Ascending aorta (tissue), 2 donors: ENCODE measurements at places on chromosomes 7 and 10.

DNA sequence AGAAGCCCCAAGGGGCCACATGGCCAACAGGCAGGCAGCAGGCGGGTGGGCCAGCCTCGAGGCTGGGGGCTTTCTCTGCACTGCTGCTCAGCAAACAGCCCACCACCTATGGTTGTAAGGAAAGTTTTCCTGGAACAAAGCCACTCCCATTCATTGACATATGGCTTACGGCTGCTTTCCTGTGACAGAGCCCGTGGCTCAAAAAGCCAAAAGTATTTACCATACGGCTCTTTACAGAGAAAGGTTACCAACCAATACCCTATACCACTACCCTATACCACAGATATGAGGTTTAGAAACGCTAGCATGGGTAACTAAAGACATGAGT is 152.7 kb downstream of the MAD1L1 start:
- no peak for DNase-seq

DNA sequence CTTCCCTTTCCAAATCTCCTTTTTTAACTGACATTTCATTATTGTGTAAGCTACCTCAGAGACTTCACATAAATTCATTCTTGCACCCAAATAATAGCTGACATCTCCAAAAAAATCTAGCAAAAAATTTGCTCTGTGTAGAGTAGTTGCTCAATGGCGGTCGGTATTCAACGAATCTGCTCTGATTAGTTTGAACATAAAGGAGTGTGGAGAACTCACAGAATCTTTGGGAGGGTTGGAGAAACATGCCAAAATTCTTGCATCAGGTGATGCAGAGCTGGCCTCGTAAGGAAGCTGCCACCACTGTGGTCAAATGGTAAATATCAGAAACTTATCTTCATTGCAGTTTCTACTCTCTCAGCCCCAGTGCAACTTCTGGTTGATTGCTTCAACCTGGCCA is 201.2 kb upstream of the MDFIC start:
- DNase-seq, result no peak

GRCh38 chr10:36441557-36441956 is 683.8 kb upstream of the ANKRD30A start:
- DNase-seq, result no peak

- DNase-seq, result no peak
Observed at GRCh38 chr10:53786236-53786900, 1013.8 kb upstream of the MBL2 start.

- no peak for DNase-seq
Observed at GRCh38 chr10:126157189-126157588, 231.1 kb downstream of the ADAM12 start.

DNA sequence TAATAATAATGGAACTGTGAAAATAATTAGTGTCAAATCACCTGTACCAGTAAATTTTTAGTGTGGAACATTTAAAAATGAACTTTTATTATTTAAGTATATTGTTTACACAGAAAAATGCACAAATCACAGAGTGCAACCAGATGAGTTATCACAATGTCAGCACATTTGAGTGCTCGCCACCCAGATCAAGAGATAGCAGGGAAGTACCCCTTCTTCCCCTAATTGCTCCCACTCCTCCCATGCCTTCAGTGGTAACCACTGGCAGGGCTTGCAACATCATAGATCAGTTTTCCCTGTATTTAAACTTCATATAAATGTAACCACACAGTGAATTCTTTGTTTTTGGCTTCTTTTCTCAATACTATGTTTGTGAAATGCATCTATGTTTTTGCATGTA is 7.8 kb upstream of the GPR141 start:
- DNase-seq, result no peak

- no peak for DNase-seq
Observed at GRCh38 chr7:997404-998395, 14.7 kb downstream of the CYP2W1 start.

DNA sequence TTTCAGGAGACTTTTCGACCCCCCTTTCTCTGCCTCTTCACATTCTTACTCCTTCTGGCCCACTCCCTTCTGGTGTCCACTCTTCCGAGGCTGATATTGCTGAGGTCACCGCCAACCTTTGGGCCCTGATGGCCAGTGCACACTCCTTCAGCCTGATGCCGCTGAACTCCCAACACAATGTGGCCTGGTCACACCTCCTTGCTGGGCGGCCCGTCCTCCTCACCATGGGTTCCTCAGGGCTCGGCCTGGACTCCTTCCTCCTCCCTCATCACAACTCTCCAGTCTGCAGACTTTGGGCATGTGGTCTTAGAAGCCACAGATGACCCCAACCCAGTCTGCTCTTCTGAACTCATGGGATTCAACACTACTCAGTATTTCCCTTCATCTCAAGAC is 583.0 kb upstream of the MGMT start:
- no peak for DNase-seq

DNA sequence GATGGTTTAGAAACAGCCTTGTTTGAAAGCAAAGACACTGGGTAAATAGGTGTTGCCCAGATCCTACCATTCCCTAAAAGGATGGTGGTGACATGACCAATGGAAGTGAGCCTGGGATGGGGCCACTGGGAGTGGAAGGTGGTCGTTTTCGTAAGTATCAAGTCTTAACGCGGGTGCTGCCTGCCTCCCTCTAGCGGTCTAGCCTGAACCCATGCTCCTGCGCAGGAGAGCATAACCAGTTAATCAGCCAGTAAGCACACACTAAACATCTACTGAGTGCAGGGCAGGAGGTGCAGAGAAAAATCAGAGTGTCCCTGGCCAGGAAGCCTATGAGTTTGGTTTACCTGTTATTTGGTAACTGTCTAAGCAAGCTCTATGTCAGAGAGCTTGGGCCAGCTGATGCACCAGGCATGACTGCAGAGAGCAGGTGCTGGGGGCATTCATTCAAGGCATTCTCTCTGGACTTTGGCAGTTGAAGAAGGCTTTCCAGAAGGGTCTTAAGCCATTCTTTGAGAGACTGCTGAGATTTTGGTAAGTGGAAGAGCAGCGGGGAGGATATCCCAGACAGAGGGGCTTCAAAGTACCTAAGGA is 930 bp downstream of the GARIN1A start:
- DNase-seq, result no peak

DNA sequence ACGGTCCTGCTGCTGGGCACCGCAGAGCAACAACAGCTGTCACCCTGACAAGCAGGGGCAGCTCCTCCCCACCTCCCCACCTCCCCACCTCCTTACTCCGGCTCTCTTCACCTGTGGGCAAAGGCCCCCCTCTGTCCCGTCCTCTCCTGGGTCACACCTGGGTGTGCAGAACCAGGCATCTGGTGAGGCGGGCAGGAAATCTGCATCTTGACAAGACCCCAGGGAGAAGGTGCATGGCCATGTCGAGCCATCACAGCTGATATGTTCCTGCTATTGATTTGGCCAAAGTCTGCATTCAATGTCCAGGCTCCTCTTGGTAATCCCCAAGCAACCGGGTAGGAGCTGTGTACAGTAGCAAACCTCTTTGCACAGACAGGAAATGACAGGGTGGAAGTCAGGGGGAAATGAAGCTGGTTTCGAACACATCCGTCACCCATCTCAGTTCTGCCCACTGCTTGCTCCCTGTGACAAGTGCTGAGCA is 554.2 kb downstream of the DNAJB6 start:
- no peak for DNase-seq

DNA sequence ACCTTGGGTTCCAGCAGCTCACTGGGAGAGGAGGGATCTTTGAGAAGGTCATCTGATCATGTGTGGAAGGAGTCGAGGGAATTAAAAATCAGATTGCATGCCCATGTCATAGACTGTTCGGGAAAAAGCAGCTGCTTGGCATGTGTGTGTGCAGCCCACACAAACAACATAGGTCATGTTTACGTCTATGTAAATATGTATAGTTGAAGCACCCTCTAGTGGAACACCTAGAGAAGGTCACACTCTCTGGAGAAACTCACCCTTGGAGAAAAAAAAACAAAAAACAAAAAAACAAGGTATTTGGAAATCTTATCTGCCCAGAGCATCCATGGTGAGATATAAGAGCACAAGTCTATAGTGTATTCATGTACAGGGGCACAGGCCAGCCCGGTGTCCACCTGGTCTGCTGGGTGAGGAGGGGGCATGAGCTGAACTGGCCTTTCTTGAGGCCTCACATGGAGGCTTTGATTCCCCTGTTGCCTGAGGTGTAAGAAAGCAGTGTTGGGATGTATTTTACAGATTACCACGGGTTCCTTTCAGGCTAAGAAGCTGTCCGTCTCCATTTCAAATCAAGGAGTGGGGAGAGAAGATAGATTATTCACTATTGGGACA is 98.0 kb downstream of the NPY start:
- DNase-seq, result no peak

DNA sequence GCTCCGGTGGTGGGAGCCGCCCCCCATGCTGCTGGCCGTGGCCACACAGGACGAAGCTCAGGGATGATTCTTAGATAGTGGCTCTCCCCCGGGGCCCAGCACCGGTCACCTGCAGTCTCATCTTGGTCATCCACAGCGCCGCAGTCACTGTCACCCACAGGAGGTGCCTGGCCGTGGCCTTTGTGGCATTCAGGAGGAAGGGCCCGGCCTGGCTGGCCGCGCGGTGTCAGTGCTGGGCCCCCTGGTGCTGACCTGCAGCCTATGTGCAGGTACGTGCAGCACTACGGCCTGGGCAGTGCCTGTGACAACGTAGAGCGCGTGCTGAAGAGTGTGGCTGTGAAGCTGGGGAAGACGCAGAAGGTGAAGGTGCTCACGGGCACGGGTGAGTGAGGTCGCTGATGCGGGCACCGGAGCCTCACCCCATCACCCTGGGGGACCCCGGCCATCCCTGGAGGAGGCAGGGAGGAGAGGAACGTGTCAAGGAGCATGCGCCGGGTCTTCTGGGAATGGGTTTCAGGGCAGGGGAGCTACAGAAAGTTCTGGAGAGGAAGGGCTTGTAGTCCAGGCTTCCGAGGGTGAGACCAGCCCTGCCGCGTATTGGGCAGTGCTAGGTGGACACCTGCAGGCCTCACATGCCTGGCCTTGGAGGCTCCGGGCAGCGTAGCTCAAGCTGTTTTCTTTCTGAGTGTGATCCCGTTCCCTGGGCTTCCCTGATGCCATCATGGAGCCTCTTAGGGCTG is 5.0 kb downstream of the SPRN start:
- no peak for DNase-seq

DNA sequence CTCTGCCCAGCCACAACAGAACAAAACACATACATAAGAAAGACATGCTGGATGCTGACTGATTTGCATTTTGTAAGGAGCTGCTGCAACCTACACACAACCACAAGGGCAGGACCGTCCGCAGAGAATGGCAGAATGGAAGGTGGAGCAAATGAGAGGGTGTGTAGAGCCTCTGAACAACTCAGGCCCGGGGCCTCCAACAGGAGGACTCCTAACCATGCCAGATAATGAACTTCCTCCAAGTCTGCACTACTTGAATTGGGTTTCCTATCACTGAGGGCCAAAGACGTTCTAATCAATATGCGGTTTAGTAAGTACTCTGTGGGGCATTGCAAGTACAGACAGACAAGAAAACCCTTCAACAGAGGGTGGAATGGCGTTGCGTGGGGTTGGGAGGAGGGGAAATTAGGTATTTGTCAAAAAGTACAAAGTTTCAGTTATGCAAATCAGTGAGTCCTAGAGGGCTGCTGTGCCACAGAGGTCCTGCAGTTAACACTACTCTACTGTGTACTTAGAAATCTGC is 14.6 kb downstream of the VOPP1 start:
- no peak for DNase-seq

GRCh38 chr7:44325201-44325671 is at the start of gene CAMK2B:
Gene CAMK2B, minus strand, starts transcription at chr7:44325594. Its CDS starts 173 bp downstream, at chr7:44325421.
- no peak for DNase-seq

- no peak for DNase-seq
Observed at GRCh38 chr10:110546077-110546476, 21.4 kb upstream of the SMC3 start.

DNA sequence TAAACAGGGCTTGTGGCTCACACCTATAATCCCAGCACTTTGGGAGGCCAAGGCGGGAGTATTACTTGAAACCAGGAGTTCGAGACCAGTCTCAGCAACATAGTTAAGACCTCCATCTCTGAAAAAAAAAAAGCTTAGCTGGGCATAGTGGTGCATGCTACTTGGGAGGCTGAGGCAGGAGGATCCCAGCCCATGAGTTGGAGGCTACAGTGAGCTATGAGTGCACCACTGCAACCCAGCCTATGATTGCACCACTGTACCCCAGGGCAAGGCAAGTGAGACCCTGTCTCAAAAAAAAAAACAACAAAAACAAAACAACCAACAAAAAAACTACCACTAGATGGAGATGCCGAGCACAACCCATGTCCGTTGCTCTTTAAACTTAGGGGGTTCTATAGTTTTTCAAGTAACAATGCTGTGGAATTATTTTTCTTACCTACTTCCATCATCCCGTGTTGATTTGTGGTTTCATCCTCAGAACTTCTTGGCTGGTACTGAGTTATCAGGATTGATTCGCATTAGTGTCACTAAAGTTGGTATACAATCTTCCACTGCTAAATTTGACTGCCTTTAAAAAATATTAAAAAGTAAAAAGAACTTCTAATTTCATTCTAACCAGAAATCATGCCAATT is 12.2 kb upstream of the REPIN1 start:
- DNase-seq, result no peak

DNA sequence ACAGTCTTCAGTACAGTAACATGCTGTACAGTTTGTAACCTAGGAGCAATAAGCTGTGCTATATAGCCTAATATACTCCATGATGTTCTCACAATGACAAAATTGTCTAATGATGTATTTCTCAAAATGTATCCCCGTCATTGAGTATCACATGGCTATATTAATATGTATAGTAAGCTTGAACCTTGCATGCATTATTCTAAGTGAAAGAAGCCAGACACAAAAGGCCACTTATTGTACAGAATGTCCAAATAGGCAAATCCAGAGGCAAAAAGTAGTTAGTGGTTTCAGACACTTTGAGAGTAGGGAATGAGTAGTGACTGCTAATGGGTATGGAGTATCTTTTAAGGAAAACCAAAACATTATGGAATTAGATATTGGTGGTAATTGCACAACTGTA is 545.1 kb downstream of the ATRNL1 start:
- no peak for DNase-seq

DNA sequence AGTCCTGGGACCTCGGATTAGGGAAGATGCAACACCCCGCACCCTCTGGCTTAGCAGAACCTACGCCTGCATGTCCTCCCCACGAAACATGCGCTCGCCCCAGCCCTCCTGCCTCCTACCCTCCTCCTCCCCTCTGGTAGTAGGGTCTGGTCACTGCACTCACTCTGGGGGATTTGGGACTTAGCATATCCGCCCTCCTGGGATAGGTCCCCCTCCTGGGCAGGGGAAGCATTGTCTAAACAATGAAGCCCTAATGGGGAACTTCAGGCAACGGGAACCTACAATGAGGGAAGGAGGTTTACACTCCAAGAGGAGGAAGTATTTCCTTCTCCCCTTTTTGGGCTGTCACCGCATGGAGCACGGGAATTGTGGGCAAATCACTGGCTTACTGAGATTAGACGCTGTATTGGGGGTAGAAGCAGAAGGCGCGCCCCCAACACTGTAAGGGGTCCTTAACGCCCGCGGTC is 892 bp downstream of the CRHR2 start:
- no peak for DNase-seq
